ENCODE measurements at places on chromosomes 7 and 10. TPM values are rescaled to one million over a fixed set of nuclear protein-coding genes. Genes with fewer than 3 reads are reported as not detected.

Gene FAM180A
- not detected for total RNA-seq

- DNase-seq: no peak
Observed at GRCh38 chr10:18583575-18584270, 67.7 kb downstream of the NSUN6 start.

DNA sequence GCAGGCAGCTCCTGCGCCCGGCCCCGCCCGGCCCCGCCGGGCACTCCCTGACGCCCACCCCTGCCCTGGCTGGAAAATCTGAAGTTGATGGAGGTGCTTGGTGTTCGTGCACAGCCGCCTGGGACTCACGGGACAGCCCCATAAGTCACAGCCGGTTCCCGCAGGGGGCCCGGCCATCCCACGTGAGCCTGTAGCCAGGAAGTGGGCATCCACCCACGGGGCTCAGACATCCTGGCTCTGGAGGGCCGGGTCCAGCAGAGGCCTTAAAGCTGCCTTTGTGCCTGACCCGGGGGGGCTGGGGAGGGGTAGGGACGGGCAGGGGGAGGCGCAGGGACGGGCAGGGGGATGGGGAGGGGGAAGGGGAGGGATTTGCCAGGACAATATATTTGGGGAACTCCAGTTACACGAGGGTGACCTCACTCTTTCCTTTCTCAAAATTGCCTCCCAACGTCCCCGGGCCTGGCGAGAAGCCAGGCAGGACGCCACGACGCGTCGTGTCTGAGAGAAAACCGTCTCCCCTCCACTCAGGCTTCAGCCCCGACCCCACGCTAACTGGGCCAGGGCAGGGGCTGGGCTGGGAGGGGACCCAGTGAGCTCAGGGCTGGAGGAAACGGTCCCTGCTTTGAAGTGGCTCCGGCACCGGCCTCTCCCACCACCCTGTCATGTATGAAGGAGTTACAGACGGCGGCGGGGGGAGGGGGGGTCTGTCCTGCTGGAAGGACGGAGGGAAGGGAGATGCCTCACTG is 82.1 kb upstream of the PDGFA start:
- DNase-seq: peak; percentile 97

DNA sequence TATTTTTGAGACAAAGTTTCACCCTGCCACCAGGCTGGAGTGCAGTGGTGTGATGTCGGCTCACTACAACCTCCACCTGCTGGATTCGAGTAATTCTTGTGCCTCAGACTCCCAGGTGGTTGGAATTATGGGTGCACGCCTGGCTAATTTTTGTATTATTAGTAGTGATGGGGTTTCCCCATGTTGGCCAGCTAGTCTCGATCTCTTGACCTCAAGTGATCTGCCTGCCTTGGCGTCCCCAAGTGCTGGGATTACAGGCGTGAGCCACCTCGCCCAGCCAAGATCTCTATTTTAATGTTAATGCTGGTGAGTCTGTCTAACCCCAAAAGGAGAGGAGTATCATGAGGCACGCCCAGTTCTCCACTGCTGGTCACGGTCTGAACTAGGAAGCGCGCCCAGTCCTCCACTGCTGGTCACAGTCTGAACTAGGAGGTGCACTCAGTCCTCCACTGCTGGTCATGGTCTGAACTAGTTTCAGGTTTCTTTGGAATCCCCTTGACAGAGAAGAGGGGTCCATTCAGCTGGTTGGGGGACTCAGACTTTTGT is 5.6 kb upstream of the LRRC27 start:
- no peak for DNase-seq

- DNase-seq: no peak
Observed at GRCh38 chr7:74717889-74718288, 55.9 kb upstream of the NCF1 start.

- DNase-seq: no peak
Observed at GRCh38 chr7:87570178-87570577, 30.5 kb downstream of the ABCB1 start.
